ENCODE measurements at places on chromosomes 3 and 15.

- peak; percentile 13 for DNase-seq
- H3K27ac ChIP-seq = no peak overlapping the region
- no peak overlapping the region for H3K4me3 ChIP-seq
These were observed 65.7 kb downstream of the TMCC1 start for GRCh38 chr3:129827765-129828164.

- DNase-seq = no peak
- H3K4me1 ChIP-seq = no peaks in the 10 kb centered on the region
- H3K4me3 ChIP-seq = no peak overlapping the region
- no peak overlapping the region for H3K27ac ChIP-seq
These were observed 4.8 kb upstream of the TCF12 start for GRCh38 chr15:56913670-56914069.

GRCh38 chr3:127489357-127489756 lies 101.2 kb downstream of the TPRA1 start:
- H3K4me1 ChIP-seq = peaks cover 9% of the 10 kb centered on the region
- no peak overlapping the region for H3K27ac ChIP-seq
- no peaks in the 10 kb centered on the region for H3K27me3 ChIP-seq
- H3K36me3 ChIP-seq = no peaks in the 10 kb centered on the region
- DNase-seq = no peak
- H3K4me3 ChIP-seq = no peak overlapping the region

DNA sequence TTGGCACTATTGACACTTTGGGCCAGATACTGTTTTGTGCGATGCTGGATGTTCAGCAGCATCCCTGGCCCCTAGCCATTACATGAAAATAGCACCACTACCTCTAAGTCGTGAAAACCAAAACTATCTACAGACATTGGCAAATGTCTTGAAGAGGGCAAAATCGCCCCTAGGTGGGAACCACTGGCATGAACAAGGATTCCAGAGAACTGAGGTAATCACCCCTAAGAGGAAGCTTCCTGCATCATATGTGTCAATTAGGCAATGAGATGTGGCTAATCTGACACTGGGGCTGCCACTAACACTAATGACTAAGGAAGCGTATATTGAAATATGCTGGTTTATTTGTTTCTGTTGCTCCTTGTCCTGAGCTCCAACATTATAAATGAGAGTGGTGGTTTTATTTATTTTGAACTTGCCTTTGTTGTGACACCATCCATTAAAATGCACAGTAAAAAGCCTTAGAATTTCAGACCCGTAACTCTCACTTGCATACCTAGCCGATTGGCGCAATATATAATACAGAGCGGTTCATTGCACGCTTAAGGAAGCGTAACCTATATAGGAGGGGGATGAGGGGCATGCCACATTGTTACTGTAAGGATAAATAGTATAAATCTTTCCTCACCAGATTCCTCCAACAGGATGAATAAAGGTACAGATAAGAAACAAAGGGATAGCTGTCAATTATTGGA lies 299.8 kb upstream of the CNTN4 start:
- no peaks in the 10 kb centered on the region for H3K4me1 ChIP-seq
- no peak overlapping the region for H3K4me3 ChIP-seq
- H3K27me3 ChIP-seq = no peaks in the 10 kb centered on the region
- no peaks in the 10 kb centered on the region for H3K36me3 ChIP-seq
- DNase-seq = no peak

DNA sequence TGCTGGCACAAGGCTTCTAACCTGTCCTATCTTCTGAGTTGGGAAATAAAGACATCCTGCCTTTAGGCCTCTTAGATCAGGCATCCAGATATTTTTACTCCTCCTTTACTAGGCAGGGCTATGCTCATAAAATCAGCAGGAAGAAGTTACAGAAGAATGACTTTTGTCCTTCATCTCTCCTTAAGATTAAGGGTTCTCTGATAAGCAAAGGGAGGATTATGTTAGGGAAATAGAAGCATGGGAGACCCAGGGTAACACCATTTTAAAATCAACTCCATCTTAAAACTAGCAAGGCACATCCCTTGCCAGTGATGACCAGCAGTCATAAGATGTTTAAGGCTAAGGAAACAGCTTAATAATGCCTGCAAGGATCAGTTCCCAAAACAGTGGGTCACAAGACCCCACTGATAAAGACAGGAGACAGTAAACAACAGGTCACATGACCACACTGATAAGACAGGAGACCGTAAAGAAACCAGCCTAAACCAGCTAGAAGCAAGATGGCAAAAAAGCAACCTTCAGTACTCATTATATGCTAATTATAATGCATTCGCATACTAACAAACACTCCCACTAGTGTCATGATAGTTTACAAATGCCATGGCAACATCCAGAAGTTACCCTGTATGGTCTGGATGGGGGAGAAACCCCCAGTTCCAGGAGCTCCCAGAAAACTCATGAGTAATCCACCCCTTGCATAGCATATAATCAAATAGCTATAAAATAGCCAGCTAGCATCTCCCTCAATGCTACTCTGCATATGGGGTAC lies 14.5 kb upstream of the EHHADH start:
- no peak overlapping the region for H3K4me3 ChIP-seq
- no peak overlapping the region for H3K27ac ChIP-seq
- DNase-seq = no peak
- no peaks in the 10 kb centered on the region for H3K36me3 ChIP-seq

DNA sequence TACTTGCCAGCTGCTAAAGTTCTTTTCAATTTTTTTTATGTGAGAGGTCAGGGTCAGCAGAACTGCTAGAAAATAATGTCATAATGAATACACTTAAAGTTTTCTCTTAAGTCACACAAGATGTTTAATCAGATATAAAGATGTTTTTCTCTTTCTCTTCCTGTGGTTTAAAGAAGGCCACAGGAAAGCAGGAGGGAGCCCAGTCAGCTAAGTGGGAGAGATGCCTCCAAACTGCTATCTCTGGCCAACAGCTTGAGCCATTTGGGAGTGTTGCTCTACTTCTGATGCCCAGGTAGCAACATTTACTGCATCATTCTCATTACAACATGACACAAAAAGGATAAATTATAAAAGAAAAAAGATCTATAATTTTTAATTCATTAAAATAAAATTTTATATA lies 45.7 kb upstream of the NLGN1 start:
- no peak overlapping the region for H3K27ac ChIP-seq
- H3K4me1 ChIP-seq = no peaks in the 10 kb centered on the region
- no peaks in the 10 kb centered on the region for H3K27me3 ChIP-seq
- DNase-seq = no peak
- no peaks in the 10 kb centered on the region for H3K36me3 ChIP-seq
- no peak overlapping the region for H3K4me3 ChIP-seq

- H3K4me3 ChIP-seq = no peak overlapping the region
- no peaks in the 10 kb centered on the region for H3K27me3 ChIP-seq
- no peak for DNase-seq
- no peaks in the 10 kb centered on the region for H3K4me1 ChIP-seq
- no peak overlapping the region for H3K27ac ChIP-seq
These were observed 31.6 kb upstream of the GNB4 start for GRCh38 chr3:179482857-179483256.

GRCh38 chr3:54914180-54914579 lies 13.7 kb downstream of the LRTM1 start:
- H3K4me3 ChIP-seq = no peak overlapping the region
- no peaks in the 10 kb centered on the region for H3K27me3 ChIP-seq
- H3K36me3 ChIP-seq = no peaks in the 10 kb centered on the region
- H3K27ac ChIP-seq = no peak overlapping the region
- DNase-seq = no peak
- H3K4me1 ChIP-seq = no peaks in the 10 kb centered on the region

GRCh38 chr3:11559816-11560633 lies 83.7 kb downstream of the VGLL4 start:
- H3K4me1 ChIP-seq = no peaks in the 10 kb centered on the region
- no peak overlapping the region for H3K27ac ChIP-seq
- no peaks in the 10 kb centered on the region for H3K27me3 ChIP-seq
- no peak for DNase-seq

- no peaks in the 10 kb centered on the region for H3K36me3 ChIP-seq
- no peak overlapping the region for H3K27ac ChIP-seq
- H3K27me3 ChIP-seq = no peaks in the 10 kb centered on the region
- DNase-seq = no peak
- H3K4me3 ChIP-seq = no peak overlapping the region
These were observed 92.0 kb upstream of the TRIM42 start for GRCh38 chr3:140585828-140586227.

DNA sequence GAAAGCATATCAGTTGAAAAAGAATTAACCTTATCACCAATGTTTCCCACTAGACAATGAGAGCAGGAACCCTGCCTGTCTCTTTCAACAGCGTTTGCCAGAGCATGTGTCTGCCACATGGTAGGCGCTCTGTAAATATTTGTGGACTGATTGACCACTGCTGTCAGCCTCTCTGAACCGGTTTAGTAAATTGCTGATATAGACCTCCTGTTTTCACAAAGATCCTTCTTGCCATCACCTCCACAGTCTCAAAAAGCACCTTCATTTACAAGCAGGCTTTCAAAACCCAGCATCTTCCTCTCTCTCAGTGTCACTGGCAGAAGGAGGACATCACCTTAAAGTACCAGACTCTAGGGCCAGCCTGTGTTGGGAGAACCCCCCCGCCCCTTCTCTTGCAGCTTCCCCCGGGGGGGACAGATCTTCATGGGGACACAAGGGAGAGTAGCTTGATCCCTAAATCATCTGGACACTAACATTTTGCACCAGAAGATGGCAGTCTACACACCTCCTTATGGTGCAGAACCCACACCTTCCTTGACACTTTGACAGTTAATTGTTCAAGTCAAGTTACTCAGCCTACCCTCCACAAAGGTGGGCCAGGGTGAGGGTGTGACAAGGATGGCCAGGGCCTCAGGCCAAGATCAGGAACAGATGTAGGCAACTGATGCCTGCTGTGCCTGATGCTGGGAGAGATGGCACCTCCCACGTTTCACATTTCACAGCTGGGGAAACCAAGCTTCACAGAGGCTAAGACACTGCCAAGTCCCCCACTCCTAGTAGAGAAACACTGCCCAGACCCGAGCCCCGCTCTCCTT lies 37.8 kb upstream of the USP3 start:
- no peaks in the 10 kb centered on the region for H3K36me3 ChIP-seq
- peaks cover 16% of the 10 kb centered on the region for H3K4me1 ChIP-seq
- H3K4me3 ChIP-seq = no peak overlapping the region

GRCh38 chr15:78069052-78069414 lies 8.5 kb downstream of the TBC1D2B start:
- H3K4me1 ChIP-seq = peaks cover 54% of the 10 kb centered on the region
- no peaks in the 10 kb centered on the region for H3K27me3 ChIP-seq
- DNase-seq = no peak
- no peaks in the 10 kb centered on the region for H3K36me3 ChIP-seq
- peak overlapping the region; percentile 50 for H3K4me3 ChIP-seq
- peak overlapping the region; percentile 89 for H3K27ac ChIP-seq

GRCh38 chr3:196141052-196141865 lies 59.4 kb upstream of the TFRC start:
- H3K27me3 ChIP-seq = no peaks in the 10 kb centered on the region
- no peak overlapping the region for H3K27ac ChIP-seq
- no peak overlapping the region for H3K4me3 ChIP-seq
- no peak for DNase-seq
- H3K36me3 ChIP-seq = no peaks in the 10 kb centered on the region
- H3K4me1 ChIP-seq = peaks cover 21% of the 10 kb centered on the region

- H3K4me3 ChIP-seq = no peak overlapping the region
- DNase-seq = no peak
- H3K27ac ChIP-seq = no peak overlapping the region
- H3K27me3 ChIP-seq = no peaks in the 10 kb centered on the region
- H3K4me1 ChIP-seq = no peaks in the 10 kb centered on the region
These were observed 158.6 kb downstream of the RAP2B start for GRCh38 chr3:153320585-153321128.

DNA sequence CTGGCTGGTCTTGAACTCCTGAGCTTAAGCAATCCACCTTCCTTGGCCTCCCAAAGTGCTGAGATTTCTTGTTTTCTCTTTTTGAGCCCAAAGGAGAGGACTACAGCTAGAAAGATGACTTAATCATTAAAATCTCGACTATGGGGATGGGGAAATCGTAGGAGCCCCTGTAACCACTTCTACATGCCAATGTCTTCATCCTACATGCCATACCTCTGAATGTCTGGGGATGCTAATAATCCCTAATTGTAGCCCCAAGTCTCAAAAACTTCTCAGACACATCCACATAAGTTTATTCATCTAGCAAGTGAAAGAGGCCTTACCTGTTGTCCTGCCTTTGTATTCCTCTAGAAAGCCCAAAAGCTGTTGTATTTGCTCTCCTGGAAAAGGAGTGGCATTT lies 3.7 kb upstream of the RHOV start:
- no peak overlapping the region for H3K27ac ChIP-seq
- no peak overlapping the region for H3K4me3 ChIP-seq
- no peak for DNase-seq
- no peaks in the 10 kb centered on the region for H3K36me3 ChIP-seq
- H3K4me1 ChIP-seq = peaks cover 19% of the 10 kb centered on the region

GRCh38 chr15:66662522-66662921 lies 39.5 kb upstream of the SMAD6 start:
- H3K36me3 ChIP-seq = no peaks in the 10 kb centered on the region
- no peak overlapping the region for H3K27ac ChIP-seq
- H3K27me3 ChIP-seq = no peaks in the 10 kb centered on the region
- H3K4me3 ChIP-seq = no peak overlapping the region
- no peaks in the 10 kb centered on the region for H3K4me1 ChIP-seq

GRCh38 chr3:138200424-138200823 lies 13.3 kb downstream of the ARMC8 start:
- no peak overlapping the region for H3K27ac ChIP-seq
- peaks cover 2% of the 10 kb centered on the region for H3K4me1 ChIP-seq
- DNase-seq = no peak
- H3K27me3 ChIP-seq = no peaks in the 10 kb centered on the region
- no peak overlapping the region for H3K4me3 ChIP-seq
- 0 out of 2 replicates have a peak, but pooled peaks cover 2% of the 10 kb centered on the region for H3K36me3 ChIP-seq

- H3K4me1 ChIP-seq = no peaks in the 10 kb centered on the region
- DNase-seq = no peak
- no peaks in the 10 kb centered on the region for H3K27me3 ChIP-seq
- H3K27ac ChIP-seq = no peak overlapping the region
- H3K4me3 ChIP-seq = no peak overlapping the region
These were observed 147.2 kb upstream of the SLC2A2 start for GRCh38 chr3:171173736-171174135.
